Astrocyte (in vitro differentiated cells and primary cell): ENCODE measurements at places on chromosomes 2 and 18.

DNA sequence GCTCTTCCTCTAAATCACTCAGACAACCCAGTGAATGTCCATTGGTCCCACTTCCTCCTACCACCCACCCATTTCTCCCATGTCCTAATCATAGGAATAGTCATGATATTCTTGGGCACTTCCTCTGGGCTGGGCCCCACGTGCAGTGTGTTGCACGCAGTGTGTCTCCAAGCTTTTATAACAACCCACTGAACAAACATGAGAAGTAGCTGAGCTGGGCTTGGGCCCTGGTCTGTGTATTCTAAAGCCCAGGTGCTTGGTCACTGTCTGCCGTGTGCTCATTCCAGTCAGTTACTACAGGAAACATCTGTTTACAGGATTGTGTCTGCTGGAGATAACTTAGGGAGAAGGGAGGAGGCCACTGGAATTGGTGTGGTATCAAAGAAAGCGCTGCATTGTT is 64.2 kb upstream of the THOC1 start:
- DNase-seq: no peak

- peak; percentile 17 for DNase-seq
Observed at GRCh38 chr2:54404270-54404669, 51.9 kb upstream of the SPTBN1 start.

DNA sequence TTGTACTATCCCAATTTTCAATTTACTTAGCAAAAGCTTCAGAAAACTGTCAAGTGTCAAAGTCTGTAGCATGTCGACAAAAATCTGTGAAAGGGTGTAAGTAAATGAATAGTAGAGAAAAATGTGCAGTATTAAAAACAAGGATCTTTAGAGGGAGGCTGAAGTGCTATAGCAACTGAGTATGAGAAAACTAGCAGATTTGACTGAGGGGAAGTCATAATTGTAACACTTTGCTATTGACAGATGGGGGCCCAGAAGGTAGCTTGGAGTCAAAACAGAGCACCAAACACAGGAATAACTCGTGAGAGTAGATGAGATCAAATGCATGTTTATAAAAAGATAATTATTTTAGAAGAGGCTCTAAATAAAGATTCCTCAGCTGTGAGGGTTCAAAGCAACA is 657.7 kb downstream of the TMEM182 start:
- DNase-seq: no peak

DNA sequence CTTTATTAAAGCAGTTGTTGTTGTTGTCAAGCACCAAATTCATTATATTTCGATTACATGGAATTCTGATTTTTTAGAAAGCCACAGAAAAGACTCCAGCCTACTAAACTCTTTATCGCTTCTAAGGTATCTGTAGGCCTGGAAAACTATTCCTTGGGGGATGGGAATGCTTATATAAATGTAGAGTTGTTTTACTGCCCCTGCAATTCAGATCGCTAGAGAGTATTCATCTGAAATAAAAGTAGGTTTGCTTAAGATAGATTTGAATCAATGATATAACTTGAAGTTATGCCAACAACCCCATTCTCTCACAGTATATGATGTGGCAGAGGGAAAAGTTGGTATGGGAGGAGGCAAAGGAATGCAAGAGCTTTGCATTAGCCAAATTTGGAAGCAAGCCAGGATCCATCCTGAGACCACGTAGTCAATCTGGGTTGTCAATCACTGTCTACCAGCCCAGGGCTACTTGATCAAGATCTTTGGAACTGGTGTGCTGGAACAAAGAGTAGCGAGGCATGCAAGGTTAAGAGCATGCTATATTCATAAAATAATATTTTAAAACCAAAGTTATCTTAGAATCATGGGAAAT is 95.9 kb downstream of the LYPD6B start:
- DNase-seq: no peak

DNA sequence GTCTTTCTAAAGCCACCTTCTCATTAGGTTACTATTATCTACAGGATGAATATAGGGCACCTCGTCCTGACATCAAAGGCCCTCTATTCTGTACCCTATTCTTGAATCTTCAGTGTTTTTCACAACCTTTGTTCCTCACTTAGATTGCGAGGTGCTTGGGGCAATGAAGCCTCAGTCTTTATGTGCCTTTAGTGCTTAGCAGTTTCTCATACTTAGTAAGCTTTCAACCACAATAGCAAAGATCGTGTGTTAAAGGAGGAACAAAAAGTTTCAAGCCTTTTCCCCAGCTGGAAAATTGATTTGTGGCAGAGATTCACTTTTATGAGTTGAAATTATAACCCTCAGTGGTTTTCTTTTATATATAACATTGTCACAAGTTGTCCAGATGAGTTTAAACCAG is 226.9 kb downstream of the MYO3B start:
- DNase-seq: no peak

GRCh38 chr2:42545841-42546390 is 22.5 kb upstream of the MTA3 start:
- no peak for DNase-seq

DNA sequence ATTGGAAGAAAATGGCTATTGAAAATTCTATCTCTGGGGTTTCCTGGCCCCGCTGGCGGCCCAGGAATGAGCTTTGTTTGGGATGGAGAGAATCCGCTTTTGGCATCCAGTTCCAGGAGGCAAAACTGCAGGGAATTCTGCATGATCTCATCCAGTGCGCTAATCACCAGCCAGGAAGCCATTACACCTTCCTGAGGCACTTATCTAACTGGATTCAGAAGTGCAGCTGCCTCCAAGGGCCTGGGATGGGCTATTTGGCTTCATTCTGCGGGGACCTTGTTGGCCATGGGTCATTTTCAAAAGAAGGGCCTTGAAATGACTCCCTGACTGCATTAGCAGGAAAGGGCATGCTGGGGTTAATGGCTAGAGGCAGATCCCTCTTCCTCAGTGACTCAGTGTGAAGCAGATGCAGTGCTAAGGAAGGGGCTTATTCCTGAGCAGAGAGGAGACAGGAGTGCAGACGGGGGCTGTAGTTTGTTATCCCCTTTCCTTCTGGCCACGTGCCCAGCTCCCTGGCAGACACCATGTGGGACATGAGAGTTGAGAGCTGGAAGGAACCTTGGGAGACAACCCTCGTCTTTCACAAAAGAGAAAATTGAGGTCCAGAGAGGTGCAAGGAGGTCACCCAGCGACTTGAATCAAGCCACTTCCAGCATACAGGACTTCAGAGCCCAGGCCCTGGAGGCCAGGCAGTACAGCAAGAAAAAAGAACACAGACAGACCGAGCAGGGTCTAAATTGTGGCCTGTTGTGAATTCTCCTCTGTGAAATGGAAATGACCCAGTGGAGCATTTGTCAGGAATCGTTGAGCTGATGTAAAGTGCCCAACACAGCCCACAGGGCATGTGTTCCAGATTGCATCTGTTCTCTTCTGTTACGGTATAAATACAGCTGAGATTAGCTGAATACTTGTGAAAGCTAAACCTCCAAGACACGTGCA is 161.8 kb downstream of the PRKCE start:
- DNase-seq: peak; percentile 72

- DNase-seq: no peak
Observed at GRCh38 chr2:241289053-241289452, 26.4 kb downstream of the HDLBP start.

DNA sequence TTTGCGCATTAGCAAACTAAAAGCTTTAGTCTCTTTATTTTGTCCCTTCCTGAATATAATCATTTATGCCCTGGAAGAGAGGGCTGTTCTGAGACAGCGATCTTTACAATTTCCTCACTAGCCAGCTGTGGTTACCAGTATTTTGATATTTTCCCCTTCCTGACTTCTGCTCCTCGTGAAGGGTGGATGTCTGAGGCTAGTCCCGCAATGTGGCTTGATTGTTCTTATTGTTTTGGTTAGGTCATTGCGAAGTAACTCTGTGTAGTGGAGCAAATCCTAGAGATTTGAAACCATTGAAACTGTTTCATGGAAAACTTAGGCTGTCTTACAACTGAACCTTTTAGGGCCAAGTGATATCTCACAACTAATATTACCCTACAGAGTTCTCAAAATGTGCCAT is 2.4 kb downstream of the MRPL33 start:
- DNase-seq: no peak

DNA sequence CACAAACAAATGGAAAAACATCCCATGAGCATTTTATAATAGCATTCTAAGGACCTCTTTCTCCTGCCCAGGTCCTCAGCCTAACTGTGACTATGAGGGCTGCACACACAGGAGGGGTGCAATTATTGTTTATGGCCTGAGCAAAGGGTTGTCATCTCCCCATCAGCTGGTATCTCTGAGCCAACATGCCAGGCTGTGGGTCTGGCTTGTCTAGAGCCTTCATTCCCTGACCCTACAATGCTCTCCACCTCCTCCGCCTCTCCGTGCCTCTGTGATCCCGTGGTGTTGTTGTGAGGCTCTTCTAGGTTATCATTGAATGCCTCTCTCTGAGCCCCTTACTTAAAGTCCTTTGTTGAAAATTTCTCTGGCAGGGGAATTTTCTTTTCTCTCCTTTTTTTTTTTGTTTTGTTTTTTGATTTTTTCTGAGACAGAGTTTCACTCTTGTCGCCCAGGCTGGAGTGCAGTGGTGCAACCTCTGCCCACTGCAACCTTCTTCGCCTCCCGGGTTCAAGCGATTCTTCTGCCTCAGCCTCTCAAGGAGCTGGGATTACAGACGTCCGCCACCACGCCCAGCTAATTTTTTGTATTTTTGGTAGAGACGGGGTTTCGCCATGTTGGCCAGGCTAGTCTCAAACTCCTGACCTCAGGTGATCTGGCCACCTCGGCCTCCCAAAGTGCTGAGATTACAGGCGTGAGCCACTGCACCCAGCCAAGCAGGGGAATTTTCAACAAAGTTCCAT is 126.4 kb downstream of the SMAD7 start:
- DNase-seq: no peak

DNA sequence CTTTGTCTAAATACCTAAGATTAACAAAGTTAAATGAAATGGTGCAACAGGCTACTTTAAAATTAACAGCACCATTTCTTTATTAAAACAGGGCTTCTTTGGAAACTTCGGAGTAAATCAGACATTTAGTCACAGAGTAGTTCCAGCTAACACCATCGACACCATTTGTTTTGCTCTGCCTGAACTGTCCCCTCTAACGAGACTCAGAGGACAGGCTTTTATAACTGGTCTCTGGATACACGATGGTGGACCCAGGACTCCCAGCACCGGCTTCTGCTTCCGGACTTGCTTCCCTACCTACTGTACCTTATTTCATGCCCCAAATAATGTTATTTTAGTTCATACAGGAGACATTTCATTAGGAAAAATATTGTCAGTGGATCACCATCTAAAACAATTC is 252.1 kb downstream of the XIRP2 start:
- DNase-seq: no peak

GRCh38 chr2:78061301-78061700 is 539.1 kb upstream of the LRRTM4 start:
- DNase-seq: no peak

GRCh38 chr2:7813541-7814292 is 868.1 kb upstream of the ID2 start:
- DNase-seq: no peak

GRCh38 chr18:46054956-46055837 is 16.9 kb downstream of the PSTPIP2 start:
- no peak for DNase-seq

DNA sequence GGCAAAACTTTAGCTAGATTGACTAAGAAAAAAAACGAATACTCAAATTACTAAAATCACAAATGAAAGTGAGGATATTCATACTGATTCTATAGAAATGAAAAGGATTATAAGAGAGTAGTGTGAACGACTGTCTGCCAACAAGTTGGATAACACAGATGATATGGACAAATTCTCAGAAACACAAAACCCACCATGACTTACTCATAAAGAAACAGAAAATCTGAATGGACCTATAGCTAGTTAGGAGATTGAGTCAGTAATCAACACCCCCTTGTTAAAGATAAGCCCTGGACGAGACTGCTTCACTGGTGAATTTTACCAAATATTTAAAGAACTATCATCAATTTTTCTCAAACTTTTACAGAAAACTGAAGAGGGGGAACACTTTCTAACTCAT is 108.8 kb upstream of the TMEM200C start:
- no peak for DNase-seq

DNA sequence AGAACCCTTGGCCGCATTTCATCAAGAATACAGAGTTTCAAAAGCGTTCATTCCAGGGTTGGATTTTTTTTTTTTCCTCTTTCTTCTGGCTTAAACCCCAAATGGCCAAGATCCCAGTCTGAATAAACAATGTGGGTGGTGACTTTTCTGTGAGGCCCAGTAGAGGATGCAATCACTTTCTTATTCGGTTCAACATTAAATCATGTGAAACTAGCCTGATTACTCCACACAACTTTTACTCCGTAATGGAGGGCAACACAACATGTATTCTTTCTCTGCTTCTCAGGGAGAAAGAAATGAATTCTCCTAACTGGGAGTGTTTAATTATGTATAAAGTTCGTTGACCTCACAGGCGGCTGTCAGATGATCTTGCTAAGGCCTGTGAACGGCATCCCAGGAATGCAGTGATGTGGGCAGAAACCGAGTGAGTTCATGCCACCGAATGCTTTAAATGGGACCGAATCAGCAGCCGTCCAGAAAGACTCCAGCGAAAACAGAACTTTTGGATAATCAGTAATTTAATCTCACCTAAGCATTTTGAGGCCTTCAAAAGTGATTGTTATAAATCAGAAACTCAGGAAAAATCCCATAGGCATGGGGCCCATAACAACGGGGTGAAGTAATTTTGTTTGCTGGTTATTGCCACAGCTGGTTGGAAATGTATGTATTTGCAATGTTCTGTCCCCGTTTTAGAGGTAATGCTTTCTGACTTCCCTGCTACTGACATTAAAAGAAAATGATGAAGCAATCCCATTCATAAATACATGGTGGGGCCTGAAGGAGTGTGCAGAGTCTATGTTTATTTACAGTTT is 81.5 kb downstream of the BCL2 start:
- DNase-seq: peak; percentile 93

- DNase-seq: no peak
Observed at GRCh38 chr18:50707855-50708469, 111.9 kb downstream of the MRO start.

DNA sequence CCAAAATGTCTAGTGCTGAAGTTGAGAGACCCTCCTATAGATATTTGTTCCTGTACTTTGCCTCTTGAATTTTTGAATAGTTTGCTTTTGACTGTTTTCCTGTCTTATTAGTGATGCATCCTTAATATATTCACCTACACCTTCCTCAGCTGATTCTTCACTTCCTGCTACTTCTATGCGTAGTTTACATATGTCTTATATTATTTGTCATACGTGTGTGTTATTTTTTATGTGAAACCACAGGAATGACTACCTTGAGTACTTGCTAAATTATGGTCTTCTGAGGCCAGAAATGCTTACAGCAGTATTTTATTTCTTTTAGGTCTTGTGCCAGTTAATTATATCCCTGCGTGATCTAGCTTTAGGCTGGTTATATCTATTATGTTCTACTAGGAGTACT is 9.9 kb downstream of the UBE2E3 start:
- DNase-seq: no peak

GRCh38 chr2:224849264-224849663 is 133.1 kb upstream of the CCDC195 start:
- no peak for DNase-seq

DNA sequence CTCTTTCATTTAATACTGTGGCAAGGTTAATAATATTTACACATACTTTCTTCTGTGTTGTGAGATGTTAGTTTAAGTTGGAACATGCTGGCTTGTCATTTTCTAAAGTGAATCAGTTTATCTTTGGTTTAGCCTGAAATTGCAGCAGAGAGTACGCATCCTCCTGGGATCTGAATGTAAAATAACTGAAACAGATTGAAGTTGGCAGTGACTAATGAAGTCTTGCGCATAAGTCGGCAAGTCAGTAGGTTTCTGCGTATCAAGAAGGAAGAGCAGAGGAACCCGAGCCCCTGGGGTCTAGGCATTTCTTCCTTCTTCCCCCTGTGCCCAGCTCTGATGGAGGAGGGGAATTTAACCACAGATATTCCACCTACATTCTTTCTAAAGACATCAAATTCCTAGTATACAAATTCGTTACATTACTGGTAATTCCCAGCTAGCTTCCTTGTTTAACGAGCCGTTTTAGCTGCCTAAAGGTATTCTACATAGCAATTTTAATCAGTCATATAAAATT is 392.1 kb upstream of the RAB12 start:
- DNase-seq: no peak
